ENCODE measurements at places on chromosomes 6 and 20.

- DNase-seq = no peak
These were observed 70.2 kb downstream of the TENT5A start for GRCh38 chr6:81682235-81682795.

GRCh38 chr20:15278041-15278440 is 940.6 kb upstream of the FLRT3 start:
- no peak for DNase-seq

- DNase-seq = no peak
These were observed 4.0 kb downstream of the VARS1 start for GRCh38 chr6:31791324-31792089.

- DNase-seq = no peak
These were observed 65.1 kb downstream of the CBFA2T2 start for GRCh38 chr20:33554914-33555420.

DNA sequence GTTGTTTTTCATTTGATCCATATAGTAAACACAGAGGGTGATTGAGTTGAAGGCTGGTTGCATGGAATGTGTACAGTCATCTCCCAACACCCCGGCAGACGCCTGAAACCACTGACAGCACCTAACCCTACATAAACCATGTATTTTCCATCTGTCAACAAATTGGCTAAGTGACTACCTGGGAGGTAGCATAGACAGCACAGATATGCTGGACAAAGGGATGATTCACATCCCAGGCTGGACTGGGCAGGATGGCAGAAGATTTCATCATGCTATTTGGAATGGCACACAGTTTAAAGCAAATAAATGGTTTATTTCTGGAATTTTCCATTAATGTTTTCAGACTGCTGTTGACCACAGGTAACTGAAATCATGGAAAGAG is 4.4 kb upstream of the VIP start:
- DNase-seq = no peak

- no peak for DNase-seq
These were observed 469 bp downstream of the STX16 start for GRCh38 chr20:58651559-58651945.

DNA sequence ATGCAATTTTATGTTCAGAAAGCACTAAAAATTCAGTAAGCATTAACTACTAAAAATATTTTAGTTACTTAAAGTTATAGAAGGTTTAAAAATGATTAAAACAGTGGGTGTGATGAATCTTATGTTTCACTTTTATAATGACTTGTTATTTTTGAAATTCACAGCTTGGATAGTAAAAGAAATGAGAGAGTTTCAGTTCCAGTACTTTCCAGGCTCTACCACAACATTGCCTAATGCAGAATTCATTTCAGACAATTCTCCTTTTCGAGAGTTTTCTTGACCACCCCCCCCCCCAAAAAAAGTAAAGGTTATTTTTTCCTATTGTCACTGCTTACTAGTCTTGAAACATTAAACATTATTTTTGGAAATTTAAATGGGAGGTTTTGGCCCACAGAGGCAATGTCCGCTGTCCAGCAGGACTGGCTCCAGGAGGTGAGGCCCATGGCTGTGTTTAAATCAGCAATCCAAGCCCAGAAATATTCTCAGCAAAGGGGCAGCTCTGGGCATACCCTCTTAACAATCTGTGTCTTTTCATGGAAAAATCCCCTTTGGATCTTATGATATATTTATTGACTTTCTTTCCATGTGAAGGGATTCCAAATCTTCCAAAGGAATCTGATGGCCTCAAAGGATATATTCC is 519.9 kb downstream of the MAFB start:
- no peak for DNase-seq

- no peak for DNase-seq
These were observed 80.2 kb downstream of the AFDN start for GRCh38 chr6:167906899-167907298.

GRCh38 chr6:43522547-43523261 is 5.8 kb downstream of the POLR1C start:
- no peak for DNase-seq

DNA sequence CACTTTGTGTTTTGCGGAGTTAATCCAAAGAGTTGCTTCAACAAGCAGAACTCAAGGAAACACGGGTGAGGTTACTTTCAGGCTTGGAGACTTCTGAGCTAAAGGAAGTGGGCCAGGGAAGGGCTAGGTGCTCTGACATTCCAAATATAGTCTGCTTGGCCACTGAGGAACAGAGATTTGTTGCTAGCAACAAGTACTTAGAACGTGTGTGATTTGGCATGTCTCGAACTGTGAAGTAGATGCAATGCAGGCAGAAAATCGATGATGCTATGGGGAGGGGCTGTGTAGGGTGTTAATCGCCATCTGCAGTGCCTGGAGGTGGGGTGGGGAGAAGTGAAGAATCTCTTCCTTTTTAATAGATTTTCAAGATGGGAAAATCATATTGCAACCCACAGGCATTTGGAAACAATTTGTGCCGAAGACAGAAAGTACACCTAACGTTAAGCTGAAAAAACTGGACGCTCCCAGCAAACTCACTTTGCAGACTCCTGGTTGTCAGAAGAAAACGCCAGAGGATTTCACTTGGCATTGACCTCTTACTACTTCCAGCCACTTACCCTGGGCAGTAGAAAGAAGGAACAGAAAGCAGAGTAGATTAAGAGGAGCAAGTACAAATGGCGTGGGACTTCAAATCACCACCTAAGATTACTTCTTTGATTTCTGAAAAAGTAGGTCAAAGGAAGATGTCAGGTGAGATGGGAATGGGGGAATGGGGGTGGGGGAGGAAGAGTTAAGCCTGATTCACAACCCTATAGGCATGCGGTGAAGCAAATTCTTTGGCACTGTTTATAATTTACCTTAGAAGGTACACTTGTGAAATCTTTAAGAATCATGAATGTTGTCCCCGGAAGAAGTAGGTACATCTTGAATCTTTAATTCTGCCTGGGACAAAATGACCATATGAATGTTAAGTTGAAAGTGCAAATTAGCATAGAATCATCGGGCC is 314.1 kb downstream of the CD83 start:
- DNase-seq = no peak

DNA sequence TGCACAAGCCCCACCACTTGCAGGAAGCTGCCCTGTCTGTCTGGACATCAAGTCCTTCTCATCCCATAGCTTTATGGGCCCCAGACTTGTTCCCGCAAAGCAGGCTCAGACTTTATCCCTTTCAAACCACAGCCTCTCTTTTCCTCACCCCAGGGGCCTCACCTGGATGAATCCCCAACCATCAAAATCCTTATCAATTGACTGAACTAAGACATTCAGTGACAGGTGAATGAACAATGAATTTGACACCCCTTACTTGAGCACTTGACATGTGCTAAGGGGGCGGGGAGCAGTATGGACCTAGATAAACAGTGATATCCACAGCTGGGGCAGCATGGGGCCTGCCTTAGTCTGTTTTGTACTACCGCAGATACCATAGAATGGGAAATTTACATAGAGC is 5.0 kb downstream of the RAB44 start:
- DNase-seq = no peak

DNA sequence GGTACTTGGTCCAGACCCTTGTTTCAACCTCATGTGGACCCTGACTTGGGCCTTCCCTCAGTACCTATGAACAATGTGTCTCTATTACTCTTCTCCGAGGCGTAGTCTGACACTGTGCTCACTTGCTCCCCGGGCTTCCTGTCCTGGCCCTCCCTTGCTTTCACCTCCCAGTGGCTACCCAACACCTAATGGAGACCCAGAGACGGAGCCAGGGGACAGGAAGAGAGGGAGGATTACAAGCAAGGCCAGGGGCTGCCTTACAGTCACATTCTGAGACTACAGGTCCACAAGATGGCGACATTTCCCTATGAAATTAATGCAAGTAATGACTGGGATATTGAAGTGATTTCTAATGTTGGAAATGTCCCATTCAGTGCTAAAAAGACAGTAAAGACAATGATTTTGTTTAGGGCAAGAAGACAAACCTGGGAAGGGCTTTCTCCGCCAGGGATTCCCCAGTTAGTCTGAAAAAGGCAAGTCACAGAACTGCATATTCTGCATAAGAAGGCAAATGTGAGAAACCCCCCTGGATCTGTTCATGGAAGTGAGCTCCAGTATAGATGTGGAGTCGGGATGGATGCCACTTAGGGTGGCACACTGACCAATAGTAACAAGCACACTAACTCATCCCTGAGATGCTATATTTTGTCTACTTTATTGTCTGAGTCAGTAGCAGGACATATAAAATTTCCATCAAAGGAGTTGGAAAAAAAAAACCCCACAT is 44.0 kb upstream of the ZBTB24 start:
- peak; percentile 29 for DNase-seq

DNA sequence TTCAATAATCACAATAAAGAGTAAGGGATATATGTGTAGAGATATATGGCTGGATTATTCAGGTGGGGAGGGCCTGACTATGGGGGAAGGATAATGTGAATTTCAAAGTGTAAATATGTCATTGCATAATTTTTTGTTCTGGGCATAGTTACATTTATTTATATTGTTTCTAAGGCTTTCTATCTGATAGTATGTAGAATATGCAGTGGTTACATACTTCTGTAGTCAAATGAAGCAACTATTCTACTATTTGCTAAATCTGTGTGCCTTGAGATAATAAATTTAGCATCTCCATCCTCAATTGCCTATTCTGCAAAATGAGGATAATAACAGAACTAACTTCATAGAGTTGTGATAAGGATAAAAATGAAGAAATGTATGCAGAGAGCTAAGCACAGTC is 359.2 kb downstream of the CDKAL1 start:
- no peak for DNase-seq

DNA sequence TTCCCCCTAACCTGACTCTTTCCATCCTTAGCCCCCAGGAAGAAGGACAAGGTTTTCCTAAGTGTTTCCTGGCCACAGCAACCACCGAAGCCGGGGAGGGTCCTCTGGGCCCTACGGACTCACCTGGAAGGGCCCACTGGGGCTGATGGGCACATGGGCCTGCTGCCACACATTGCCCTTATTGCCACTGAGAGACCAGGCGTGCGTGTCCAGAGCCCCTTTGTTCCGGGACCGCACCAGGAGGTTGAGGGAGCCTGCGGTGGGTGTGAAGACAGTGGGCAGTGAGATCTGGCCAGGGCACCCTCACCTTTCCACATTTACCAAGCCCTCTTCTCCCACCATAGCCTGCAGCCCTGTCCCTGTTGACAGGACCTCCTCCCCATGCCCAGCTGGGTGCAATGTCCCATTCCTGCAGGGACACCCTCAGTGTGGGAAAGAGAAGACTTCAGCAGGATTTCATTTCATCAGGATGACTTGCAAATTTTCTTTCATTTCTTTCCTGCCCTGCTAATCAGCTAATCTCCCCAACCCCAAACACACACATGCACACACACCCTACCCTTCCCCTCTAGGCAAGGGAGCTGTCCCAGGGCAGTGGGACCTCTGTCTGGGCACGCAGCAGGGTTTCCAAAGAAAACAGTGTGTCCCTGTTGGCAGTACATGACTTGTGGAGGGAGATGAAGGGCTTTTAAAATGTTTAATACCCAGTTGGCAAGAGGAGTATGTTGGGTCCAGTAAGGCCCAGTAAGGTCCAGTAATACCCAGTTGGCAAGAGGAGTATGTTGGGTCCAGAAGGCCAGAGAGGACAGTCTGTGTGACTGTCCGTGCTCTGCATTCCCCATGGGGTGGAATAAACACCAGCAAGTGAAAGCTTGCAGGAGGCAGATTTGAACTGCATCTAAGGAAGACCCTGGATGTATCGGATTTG is 59.0 kb downstream of the MDGA1 start:
- no peak for DNase-seq

DNA sequence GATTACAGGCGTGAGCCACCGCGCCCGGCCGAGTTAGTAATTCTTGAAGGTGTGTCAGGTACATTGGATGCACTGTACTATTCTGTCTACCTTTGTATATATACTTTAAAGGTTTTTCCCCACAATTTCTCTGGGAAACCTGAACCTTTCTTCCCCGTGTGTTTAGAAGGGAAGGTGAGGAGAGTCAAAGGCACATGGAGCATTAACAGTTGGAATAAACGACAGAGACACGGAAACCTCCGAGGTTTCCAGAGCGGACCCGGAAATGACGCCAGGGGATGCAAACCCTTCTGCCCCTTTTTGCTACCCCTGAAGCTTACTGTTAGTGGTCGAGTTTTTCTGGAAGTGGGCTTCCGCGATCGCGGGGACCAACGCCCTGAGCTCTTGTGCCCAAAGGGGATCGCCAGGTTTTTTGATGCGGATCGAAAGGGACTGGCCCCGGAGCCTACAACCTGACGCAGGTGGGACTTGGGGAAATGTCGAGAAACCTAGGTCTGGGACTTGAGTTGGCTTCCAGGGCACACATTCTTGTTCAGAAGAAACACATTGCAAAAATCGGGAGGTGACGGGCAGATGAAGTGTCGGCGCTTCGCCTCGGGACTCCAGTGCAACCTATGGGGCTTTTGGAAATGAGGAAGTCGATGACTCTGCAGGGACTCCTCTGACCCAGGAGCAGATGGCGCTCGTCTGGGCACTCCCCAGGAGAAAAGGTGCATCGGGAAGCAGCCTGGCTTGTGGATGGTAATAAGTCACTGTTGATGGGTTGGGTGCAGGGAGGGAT is 218.2 kb downstream of the OR2B2 start:
- DNase-seq = peak; percentile 19

DNA sequence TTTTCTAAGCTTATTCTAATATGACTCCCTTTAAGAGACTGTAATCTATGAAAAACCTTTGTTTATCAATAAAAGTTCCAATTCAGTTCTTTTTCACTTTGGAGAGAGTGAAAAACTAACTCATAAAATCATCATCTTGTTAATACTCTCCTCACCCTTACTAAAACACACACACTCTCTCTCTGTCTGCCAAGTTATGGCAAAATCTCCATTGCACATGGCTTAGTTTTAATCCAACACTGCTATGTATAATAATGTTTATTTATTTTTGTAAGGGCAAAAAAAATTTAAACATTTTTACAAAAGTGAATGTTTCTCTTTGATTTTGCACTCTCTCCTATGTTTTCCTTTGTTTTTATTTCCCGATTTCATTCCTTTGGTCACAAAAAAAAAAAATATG is 253.2 kb downstream of the BMP7 start:
- DNase-seq = no peak

DNA sequence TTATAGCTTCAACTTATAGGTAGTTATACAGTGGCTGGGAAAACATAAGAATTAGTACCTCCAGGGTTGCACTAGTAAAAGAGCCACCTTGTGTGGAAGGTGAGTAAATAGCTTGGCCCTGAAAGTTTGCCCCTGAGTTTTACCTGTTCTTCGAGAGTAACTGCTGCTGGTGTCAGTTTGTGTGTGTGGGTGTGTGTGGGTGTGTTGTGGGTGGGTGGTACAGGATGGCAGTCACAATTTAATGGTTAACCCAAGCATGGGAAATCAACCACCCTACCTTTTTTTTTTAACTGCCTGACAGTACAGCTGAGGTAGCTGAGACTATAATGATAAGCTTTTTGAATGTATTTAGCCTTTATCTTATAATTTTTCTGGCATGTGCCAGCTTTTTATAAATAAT is 137.3 kb downstream of the STXBP5 start:
- no peak for DNase-seq

GRCh38 chr6:8013763-8014162 is 50.4 kb downstream of the BLOC1S5 start:
- DNase-seq = no peak

DNA sequence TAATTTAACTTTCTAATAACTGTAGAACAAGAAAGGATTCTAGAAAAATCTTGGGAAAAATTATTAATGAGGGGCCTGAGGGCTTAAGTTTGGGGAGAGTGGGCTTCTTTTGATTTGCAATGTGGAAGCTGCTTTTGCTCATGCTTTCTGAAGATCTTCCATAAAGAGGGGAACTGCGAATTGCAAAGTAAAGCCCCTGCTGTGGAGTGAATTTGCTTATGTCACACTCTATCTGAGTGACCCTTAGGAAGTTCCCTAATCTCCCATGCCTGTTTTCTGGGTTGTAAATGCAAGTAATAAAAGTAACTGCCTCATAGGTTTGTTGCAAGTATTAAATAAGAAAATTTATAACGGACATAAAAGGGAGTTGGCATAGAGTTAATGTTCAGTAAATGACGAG is 301.2 kb downstream of the PLCB1 start:
- no peak for DNase-seq
